ENCODE measurements at places on chromosomes 2 and 18.

GRCh38 chr2:241953324-241953928, 83.9 kb downstream of the RTP5 start:
- DNase-seq = no peak

DNA sequence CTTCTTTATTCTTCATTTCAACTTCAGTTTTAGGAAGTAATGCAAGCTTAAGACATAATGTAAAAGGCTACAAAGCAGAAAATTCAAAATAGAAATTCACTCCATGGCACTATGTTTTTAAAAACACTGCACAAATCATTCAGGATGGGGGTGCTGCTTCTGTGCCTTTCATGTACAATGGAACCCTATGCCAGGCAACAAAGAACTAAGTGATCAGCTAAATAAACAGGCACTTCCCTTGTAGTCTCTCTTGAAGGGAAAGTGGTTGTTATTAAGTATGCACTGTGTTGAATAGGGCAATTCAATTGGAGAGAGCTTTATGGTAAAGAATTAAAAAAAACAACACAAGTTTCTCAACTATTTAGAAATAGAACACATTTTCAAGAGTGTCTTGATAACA, 10.9 kb upstream of the ERBB4 start:
- DNase-seq = no peak

DNA sequence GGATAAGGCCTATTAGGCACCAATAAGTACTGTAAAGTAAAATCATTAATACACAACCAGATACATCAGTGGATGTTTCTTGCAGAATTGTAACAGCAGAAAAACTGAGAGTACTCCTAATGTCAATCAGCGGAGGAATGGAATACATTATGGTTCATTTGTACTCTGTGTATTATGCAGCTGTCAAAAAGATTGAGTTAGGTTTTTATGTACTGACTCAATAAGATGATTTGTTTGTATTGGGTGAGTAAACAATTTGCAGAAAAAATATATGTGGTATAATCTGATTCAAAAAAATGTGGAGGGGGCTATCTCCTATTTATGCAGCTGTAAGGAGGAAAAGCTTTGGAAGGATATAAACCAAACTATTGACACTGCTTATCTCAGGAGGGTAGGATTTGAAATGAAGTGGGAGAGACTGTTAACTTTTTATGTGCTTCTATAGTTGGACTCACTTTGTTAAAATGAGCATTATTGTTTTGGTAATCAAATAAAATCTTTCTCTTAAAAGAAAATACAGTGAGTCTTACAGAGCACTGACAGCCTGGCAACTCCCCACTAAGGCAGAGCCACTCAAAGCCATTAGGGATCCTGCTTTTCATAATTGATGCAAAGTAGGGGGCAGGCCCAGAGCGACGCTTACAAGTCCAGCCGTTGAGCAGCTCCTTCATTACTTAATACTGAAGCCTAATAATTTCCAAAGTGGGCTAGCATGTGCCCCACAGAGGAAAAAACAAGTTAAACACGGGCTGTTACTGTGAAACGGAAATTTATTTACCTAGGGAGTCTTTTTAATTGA, 168.8 kb downstream of the PHLPP1 start:
- DNase-seq = no peak

- no peak for DNase-seq
These were observed 5.9 kb downstream of the ACKR3 start for GRCh38 chr2:236575510-236575909.

- no peak for DNase-seq
These were observed 40.2 kb downstream of the EFEMP1 start for GRCh38 chr2:55883357-55883756.

DNA sequence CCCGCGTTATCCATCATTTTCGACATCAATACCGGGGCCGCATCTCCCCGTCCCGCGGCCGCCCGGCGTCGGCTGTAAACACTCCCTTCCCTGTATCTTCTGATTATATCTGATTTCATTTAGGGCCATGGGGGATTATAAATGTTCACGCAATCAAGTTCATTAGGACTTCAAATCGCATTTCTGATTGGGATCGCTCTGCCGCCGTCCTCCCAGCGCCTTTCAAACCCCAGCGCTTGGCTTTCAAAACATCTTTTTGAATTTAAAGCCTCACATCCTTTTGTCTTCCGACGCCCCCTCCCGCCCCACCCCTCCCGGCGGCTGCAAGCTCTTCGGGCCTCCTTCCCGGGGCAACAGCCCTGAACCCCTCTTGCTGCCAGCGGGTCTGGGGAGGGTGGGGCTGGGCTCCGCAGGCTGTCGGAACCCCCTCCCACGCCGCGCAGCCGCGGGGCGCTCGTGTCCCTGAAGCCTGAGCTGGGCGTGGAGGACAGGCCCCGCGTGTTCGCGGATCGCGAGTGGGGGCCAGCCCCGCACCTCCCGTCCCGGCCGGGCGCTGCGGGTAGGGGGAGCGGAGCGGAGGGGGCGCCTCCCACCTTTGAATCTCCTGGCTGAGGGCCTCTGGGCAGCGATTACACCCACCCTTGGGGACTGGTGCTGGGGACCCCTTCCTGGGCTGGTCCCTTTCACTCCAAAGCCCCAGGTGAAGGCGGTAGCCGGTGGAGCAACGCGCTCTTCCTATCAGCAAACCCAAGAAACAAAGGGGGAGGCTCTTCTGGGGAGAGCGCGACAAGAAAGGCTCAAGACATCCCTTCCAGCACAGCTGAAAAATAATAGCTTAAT, 11.3 kb upstream of the GBX2 start:
- no peak for DNase-seq

DNA sequence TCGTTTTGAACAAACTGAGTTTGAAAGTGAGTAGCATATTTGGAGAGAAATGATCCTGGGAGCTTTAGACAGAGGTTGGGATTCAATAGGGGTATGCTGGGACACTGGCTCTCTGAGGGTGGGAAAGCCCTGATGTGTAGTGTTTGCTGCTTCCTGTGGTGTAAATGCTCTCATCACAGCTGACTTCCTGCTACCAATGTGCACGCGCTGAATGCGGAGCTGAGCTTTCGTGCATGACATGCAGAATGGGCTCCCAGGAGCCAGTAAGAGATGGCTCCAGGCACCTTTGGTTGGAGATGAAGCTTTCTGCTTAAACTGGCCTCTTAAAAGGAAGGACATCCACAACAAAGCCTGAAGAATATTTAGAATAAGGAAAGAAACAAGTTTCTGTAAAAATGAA, 224.1 kb upstream of the CCDC150 start:
- no peak for DNase-seq

DNA sequence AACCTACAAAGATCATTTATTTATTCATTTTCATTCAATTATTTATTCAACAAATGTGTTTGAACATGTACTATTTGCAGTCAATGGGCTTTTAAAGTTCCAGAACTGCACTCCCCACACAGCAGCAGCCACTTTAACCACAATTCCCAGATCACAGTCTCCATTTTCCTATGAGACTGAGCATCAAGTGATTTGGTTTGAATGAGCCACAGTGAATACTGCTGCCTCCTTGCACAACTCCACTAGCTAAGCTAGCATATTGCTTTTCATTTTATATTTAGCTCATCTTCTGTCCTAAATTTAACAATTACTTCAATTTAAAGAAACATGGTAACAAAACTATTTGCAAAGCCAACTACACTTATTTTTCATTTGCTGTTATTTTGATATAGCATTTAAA, 353.4 kb upstream of the VRK2 start:
- DNase-seq = no peak

- no peak for DNase-seq
These were observed 50.2 kb downstream of the SMIM21 start for GRCh38 chr18:75377258-75377657.

DNA sequence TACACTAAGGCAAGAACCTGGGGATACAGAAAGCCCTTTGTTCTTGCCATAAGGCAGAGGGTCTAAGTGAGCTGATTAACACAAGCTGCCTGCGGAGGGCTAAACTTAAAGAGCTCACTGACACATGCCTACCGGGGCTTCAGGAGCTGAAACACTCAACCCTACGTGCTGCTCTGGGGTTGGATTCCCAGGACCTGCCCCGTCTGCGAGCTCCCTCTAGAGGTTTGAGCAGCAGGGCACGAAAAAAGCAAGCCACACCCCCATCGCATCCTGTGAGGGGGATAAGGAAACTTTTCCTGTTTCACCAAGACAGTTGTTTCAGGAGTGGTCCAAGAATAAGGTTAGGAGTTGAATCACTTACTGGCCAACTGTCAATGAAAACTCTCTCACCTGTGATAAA, 562.1 kb downstream of the TMX3 start:
- no peak for DNase-seq

DNA sequence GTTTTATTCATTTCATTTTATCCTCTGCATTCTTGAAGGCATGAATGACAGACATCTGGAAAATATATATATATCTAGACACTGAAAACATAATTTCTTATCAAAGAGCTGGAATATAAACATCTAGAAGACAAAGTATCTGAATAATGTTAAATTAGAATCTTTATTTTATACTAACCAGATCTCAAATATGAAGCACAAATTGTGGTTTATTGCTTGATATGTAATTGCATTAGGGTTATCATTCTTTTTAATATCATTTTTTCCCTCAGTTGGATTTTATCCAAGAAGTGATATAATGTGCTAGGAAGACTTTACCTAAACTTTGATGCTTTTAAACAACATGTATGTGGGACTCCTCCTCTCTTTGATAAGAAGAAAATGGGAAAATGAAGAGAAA, 331.2 kb downstream of the ARHGAP15 start:
- no peak for DNase-seq

- DNase-seq = no peak
These were observed 59.5 kb downstream of the RMDN2 start for GRCh38 chr2:37984589-37984988.

DNA sequence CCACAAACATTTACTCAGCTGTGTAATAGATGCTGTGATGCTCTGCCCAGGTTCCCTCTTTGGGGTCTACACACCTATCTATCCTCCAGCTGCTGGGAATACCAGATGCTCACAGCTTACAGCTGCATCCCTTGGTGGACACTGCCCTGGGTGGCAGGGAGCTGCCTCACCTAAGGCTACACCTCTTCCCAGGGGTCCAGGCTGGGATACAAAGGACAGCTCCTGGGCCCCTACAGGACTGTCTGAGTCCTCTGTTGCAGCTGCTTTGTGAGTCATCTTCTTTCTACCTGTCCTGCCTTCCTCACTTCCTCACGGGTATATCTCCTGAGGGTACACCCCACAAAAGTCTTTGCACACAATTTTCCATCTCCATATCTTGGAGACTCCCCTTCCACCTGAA, 27.6 kb downstream of the THNSL2 start:
- no peak for DNase-seq

- no peak for DNase-seq
These were observed 15.2 kb upstream of the CHAC2 start for GRCh38 chr2:53752385-53752784.

DNA sequence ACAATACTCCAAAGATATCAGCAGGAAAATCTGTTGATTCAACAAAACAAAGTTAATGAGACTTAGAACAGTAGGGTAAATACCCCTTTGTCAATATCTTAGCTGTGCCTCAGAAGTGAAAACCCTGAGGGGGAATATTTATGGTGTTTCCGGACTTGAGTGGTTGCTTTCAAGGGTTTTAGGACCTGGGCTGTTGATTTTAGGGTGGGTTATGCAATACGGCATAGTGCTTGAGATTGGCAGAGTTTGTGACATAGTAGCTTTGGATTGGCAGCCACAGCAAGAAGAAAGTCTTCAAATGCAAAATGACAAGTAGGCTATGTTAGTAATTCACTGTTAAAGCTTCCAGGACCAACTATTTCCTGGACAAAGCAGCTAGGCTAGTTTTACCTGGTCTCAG, 826.3 kb upstream of the CDH2 start:
- no peak for DNase-seq

DNA sequence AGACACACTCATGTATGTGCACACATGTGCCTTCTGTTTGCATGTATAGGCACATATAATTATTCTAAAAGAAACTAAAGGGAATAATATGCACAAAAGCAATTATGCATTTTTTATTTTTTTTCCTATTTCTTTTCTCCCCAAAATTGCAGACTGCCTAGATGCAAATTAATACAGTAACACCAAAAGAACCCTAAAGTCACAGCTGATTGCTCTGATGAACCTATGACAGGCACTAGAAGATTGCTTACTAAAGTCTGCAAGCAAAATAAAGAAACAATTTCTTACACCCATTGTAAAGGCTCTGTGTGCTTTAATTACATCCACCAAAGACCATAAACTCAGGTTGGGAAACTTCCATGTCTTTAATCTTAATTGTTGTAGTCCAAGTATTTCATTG, 7.7 kb upstream of the EML4 start:
- DNase-seq = no peak

GRCh38 chr2:142778289-142778688, 99.2 kb upstream of the KYNU start:
- DNase-seq = no peak

DNA sequence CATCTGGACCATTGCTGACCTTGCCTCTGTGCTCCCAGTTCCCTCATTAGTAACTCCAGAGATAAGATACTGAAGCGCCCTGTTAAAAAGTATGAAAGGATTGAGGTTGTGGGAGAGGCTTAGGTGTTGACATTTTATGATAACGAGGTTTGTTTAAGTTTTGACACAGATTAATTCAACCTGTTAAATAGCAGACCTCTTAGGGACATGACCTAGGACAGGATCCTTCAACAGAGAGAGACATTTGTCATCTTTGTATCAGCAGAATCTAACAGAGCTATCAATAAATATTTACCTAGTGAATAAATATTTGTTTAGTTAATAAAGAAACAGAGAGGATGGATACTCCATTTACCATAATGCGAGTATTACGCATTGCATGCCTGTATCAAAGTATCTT, 99.5 kb downstream of the DCC start:
- DNase-seq = no peak

- DNase-seq = no peak
These were observed 86.7 kb upstream of the THUMPD2 start for GRCh38 chr2:39865751-39866150.

DNA sequence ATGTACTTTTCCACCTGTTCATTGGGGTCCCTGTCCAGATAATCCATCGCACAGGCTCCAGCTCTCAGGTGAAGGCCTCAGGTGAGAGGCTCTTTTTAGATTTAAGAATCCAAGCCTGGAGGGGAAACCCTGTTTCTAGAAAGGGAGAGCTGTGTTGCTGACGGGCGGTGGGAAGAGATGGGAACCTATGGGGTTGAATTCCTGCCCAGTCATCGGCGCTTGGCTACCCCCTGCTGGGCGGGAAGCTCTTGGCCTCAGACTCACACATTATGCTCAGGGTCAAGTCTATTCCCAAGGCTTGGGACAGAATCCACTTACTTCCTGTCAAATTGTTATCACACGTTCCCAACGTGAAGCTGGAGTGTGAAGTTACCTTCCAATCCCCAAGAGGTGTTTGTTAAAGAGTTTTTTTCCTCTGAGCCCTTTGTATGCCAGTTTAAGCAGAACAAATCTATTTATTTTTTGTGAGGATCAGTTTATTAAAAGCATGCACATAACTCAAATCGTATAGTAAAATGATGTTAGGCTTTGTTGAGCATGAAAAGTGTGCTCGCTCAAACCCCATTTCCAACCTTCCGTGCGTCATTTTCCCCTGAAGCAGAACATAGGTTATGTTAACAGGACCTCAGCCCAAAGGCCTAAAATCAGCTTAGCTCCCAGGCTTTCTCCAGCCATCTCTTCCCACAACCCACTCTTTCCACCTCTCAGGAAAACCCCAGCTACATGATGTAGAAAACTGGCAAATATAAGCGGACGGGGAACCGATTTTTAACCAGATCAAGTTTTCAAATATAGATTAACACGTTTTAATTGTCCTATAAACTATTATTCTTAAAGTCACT, 181.7 kb upstream of the ETAA1 start:
- no peak for DNase-seq

Data from NCI-H1092 (cell line).